CD4-positive, alpha-beta T cell treated with Interleukin-4 for 4 hours (primary cell): ENCODE measurements at places on chromosomes 7 and 10.

DNA sequence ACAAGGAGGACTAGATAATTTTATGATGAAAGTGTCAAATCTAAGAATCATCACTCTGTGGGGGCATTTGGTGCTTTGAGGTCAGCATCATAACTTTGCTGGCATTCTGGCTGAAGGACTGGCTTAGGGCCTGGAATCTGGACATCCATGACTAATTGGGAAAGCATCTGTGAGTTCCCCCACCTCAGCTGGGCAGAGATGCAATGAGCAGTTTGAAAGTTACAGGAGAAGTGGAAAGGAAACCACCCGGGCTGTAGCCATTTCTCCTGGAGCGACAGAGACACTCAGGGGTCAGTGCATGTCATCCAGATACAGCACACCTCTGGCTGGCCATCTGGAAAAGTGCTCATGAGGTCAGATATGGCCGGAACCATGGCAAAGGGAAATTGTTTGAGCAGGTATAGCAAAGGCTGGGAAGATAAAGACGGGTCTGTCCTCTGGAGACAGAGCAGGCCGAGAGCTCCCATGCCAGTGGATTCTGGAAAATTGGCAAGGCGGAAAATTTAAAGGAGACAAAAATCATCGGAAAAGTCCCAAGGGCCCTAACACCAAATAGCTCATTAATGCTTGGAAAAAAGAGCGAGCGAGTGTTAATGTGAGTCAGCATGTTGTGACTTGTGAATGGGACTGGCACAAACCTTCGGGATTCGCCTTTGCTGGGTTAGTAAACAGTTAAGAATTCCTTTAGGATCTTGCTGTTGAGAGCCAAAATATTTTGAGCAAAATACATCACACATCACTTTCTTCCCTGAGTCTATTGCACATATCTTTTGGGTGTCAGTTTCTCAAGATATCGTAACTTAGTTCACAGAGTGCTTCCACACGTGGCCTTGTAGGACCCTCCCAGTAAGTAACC is 188.4 kb upstream of the AGK start:
- DNase-seq, result no peak

DNA sequence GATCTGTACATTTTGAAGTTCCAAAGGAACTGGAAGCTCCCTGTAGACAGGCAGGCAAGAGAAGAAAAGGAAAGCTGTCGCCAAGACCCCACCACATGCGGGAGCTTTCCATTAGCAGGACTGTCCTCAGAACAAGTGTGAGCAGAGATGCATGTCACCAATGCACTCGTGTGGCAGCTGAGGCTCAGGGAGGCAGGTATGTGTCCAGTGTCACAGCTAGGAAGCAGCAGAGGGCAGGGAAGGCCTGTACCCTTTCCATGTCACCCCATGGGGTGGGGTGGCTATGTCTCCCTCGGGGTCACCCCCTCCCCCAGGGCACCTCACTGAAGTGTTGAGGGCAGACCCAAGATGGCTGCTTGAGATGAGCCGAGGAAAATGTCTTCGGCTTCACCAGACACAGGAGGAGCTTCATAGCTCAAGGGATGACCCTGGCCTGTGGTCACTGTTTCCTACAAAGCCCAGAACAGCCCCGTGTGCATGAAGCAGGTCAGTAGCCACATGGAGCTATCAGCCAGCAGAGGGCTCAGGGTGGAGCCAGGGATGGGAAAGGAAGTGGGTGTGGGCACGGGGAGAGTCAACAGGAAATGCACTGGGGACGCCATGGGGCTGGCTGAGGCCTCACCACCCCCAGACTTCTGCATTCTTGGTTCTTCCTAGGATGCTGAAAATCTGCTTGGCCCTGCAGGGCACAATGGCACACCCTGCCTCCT is 96.6 kb downstream of the FAM53B start:
- DNase-seq, result peak; percentile 84

DNA sequence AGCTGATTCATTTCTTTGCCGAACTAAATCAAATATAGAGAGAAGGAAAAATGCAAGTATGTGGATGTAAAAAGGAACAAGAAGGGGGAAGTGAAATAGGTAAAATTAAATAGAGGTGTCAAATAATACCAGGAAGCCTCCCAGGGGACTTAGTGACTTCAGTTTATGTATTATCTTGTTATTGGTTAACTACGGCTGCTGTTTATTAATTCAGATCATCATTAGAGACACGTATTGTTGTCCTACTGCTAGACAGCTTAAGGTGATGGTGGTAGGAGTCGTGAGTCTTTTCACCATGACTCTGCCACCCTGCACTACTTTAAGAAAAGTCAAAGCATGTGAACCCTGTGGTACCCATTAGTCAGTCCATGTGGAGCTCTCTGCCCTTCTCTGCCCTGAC is 289.1 kb downstream of the PRKG1 start:
- no peak for DNase-seq

GRCh38 chr10:513393-513792 is 176.1 kb downstream of the DIP2C start:
- DNase-seq, result no peak

- no peak for DNase-seq
Measured at GRCh38 chr7:104861729-104862390, 152.1 kb upstream of the KMT2E start.

DNA sequence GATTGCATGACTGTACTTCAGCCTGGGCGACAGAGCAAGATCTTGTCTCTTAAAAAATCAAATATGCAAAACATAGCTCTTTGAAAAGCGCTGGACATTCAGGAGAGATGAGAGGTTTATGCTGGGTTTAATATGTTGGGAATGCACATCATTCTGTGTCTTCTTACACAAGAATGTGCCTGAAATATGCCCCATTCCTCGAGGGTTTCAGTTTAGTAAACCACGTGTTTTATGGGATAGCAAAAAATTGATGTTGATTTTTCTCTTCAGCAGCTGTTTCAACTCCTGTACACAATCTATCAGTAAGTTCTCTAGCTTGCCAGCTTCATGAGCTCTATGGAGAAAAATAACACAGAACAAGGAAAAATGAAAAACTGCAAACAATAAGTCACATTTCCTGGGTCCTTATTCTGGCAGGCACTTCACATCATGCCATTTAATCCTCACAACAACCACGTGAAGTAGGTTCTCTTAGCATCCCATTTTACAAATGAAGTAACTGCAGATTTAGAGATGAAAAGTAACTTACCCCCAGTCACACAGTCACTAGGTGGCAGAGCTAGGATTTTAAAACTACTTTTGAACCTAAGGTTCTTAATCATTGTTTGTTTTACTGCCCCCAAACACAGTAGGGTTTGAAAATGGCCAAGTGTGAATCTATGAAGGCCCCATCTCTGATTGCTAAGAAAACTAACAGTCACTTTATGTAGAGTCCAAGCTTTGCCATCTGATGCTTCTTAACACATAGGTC is 423.6 kb downstream of the PHTF2 start:
- no peak for DNase-seq

GRCh38 chr10:44459671-44460070 is 74.8 kb upstream of the CXCL12 start:
- no peak for DNase-seq

- DNase-seq, result no peak
Measured at GRCh38 chr7:102044984-102045673, 227.7 kb downstream of the CUX1 start.

DNA sequence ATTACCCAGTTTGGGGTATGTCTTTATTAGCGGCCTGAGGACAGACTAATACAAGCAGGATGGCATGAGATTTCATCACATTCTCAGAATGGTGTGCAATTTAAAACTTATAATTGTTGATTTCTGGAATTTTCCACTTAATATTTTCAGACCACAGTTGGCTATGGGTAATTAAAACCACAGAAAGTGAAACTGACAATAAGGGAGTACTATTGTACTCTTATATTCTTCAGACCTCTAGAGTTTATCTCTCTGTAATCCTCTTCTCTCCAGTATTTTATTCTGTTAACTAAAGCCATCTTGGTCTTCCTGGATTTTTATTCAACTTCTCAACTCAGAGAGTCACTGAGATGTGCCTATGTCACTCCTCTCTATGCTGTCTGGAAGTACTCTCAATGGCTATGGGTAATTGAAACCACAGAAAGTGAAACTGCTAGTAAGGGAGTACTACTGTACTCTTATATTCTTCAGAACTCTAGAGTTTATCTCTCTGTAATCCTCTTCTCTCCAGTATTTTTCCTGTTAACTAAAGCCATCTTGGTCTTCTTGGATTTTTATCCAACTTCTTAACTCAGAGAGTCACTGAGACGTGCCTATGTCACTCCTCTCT is 118.3 kb downstream of the PPP1R17 start:
- DNase-seq, result no peak

GRCh38 chr10:52059089-52059488 is 255.0 kb upstream of the DKK1 start:
- DNase-seq, result no peak

DNA sequence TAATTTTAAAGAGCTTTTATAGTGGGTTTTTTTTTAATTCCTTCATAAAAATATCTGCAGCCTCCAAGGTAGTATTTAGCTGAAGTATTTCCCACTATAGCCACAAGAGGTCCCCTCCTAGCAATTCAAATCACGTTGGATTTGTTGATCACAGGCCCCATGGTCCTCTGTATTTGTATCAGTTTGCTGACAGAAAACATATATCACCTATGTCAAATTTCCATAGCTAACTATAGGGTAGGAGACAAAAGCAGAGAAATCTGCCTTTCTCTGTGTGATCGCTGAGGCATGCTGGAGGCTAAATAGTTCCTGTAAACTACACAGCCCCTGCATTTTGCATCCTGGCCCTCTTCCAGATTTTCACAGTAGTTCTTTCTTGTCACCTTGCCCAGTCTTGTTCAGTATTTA is 1.7 kb upstream of the CTNNA3 start:
- peak; percentile 57 for DNase-seq

GRCh38 chr10:59479426-59479825 is 117.1 kb upstream of the FAM13C start:
- DNase-seq, result no peak

- no peak for DNase-seq
Measured at GRCh38 chr10:81730891-81731290, 144.1 kb upstream of the NRG3 start.

GRCh38 chr10:89332123-89332633 is 4.4 kb downstream of the IFIT3 start:
- peak; percentile 70 for DNase-seq

- no peak for DNase-seq
Measured at GRCh38 chr7:38893061-38893460, 15.9 kb downstream of the VPS41 start.
